ENCODE measurements at places on chromosomes 12 and 14. TPM values are rescaled to one million over a fixed set of nuclear protein-coding genes. Genes with fewer than 3 reads are reported as not detected.
A peak's percentile ranks its signal among the peaks of the same experiment; 100 is the strongest.

DNA sequence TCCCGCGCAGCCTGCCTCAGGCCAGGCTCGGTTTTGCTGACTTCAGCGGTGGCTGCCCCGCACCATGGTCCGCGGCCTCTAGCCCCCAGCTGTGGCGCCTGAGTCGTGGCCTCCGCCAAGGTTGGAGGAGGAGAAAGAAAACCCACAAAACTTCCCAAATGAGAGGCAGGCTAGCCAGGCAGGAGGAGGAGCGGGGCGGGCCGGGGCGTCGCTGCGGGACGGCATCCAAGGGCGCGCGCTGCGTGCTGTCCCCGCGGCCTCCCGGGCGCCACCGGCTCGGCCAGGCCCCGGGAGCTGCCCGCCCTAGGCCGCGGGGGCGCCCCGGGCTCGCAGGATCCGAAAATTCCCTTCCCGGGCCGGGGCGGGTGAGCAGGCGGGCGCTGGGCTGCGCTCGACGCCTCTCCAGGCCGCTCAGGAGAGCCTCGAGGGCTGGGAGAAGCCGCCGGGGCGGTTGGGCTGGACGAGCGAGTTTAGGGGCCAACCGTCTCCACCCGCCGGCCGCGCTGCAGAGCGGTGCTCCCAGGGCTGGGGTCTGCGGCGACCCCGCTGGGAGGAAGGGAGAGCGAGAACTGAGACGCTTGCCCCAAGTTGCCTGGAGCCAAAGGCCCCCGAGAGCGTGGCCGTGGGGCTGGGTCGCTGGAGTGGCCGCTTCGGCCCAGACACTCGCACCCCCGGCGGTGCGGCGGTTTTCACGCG lies at the start of gene EFS:
Gene EFS, minus strand, starts transcription at position 137 of the 696 bp plus-strand sequence. CDS start 147 bp downstream, outside the sequence.
- no peak for DNase-seq

GRCh38 chr12:59066445-59066844 lies 146.1 kb upstream of the LRIG3 start:
- DNase-seq, result no peak

DNA sequence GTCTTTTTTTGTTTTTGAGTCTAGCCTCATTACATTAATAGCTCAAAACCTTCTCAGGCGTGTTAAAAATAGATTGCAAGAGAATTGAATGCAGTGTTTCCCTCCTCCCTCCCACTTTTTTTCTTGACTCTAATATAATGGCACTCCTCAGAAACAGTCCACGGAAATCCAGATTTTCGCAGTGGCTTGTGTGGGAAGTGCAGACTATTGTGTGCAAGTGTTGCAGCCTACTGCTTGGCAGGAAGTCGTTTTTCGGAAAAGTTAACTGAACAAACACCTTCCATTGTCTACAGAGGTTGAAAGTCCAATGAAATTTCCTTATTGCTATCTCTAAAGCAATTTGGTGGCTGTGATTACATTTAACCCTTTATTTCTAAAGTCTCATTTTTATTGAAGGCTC lies 147.9 kb upstream of the E2F7 start:
- no peak for DNase-seq

DNA sequence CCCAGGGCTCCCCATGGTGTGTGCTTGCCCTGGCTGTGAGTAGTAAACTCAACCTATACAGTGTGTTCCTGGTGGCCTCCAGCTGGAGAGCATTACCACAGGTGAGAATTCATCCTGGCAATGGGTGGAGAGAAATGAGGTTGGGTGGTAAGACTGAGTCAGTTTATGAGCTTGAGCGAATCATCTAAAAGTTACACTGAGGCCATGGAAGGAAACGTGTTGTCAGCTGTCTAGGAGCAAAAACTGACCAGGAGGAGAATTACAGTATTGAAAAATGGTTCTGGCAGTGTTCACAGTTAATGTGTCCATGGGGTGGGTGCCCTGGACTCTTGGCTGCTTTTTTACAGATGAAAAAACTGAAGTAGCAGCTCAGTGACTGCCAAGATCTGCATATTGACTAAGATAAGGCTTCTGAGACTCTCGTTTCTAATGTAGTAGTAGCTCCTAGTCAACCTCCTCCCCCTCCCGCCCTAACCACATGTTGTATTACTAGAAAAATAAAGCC lies 202.0 kb upstream of the AMIGO2 start:
- no peak for DNase-seq

- peak; percentile 49 for DNase-seq
Observed at GRCh38 chr14:96095581-96096476, 56.7 kb downstream of the C14orf132 start.

Gene SNRPF
- 5.6 TPM for total RNA-seq

Gene GPR137C
- total RNA-seq, result not detected
